Activated naive CD4-positive, alpha-beta T cell (primary cell): ENCODE measurements at places on chromosomes 3 and 15.

- no peak for DNase-seq
These were observed 189.6 kb downstream of the XXYLT1 start for GRCh38 chr3:195081242-195081963.

GRCh38 chr15:69004011-69004410 lies 10.5 kb upstream of the NOX5 start:
- DNase-seq = no peak

DNA sequence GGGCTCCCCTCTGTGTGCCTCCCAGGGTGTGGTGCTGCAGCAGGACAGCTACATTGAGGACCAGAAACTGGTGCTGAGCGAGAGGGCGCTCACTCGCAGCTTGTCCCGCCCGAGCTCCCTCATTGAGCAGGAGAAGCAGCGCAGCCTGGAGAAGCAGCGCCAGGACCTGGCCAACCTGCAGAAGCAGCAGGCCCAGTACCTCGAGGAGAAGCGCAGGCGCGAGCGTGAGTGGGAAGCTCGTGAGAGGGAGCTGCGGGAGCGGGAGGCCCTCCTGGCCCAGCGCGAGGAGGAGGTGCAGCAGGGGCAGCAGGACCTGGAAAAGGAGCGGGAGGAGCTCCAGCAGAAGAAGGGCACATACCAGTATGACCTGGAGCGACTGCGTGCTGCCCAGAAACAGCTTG lies 53.7 kb downstream of the KLHL25 start:
- no peak for DNase-seq

GRCh38 chr3:128556384-128556783 lies 63.4 kb upstream of the GATA2 start:
- no peak for DNase-seq

GRCh38 chr15:49155834-49156627 lies 632 bp upstream of the COPS2 start:
- DNase-seq = no peak

GRCh38 chr3:169508426-169508825 lies 155.1 kb downstream of the MECOM start:
- DNase-seq = no peak

- DNase-seq = no peak
These were observed 262.1 kb upstream of the TGFBR2 start for GRCh38 chr3:30344288-30344687.

DNA sequence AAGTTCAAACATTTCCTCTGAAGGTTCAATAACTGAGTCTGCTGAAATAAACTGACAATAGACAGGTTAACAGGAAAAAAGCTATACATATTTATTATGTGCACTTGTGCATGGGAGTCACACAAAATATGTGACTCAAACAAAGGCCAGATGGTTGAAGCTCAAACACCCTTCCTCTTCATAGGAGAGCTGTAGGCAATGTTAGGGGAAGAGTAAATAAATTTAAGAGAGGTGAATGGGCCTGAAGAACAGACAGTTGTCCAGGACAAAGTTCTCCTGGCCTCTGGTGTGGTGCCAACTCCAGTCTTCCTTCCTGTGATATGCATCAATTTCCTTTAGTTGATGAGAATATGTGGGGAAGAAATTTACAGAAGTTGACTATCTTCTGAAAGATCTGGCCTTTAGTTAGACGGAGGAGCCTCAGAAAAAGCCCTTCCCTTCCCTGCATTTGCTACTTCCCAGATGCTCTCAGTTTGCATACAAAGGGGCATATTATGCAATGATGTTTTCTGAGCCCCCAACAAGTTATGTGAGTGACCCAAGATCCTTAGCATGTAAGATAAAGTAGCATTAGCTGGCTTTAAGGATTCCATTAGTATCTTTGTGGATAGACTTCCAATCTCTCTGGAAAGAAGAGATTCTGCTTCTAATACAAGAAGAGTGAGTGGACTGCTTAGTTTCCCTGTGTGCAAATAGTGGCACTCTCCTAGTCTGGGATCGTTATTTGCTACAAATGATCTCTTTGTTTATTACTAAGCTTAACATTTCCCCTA lies 96.4 kb upstream of the IGSF10 start:
- no peak for DNase-seq

GRCh38 chr3:38834110-38834509 lies 18.1 kb upstream of the SCN10A start:
- no peak for DNase-seq

GRCh38 chr15:65056106-65056505 lies 10.9 kb downstream of the SLC51B start:
- no peak for DNase-seq

DNA sequence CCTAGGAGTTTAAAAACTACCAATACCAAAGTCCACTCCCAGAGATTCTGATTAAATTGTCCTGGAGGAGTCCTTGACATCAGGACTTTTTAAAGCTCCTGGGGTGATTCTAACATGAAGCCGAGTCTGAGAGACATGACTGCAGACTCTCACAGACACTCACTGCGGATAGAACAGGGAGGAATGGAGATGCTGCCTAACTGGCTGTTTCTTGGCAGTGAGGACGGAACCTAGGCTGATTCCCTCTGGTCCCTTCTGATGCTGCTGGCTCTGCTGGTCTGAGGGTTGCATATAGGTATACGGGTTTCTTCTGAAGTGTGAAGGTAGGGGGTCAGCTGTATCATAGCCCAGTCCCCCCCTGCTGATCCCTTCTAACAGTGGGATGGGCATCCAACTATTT lies 1.3 kb upstream of the HRG start:
- DNase-seq = no peak

DNA sequence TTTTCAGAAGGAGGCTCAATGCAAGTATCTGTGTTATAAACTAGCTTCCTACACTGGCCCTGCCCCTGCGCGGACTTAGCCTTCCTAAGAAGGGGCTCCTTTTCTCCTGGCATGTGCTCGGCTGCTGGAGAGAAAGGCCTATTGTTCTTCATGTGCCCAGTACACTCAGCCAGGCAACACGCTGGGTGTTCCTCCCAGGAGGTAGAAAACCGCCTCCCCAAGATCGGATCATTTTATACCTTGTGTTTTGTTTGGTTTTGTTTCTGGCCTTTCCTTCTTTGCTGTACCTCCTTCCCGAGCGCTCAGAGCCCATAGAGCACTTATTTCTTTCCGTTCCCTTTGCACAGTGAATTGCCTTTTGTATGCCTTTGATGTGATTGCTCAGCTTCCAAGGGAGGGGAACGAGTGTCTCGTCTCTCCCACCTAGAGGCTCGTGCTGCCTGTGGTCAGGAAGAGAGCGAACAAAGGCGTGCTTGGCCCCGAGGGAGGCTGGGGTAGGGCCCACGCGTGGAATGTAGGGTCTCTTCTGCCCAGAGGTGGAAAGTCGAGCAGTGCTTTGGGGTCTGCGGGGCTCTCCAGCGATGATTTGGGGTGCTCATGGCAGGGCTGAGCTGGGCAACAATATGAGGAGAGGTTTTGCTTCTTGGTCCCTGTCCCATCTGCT lies 30.0 kb downstream of the CCNL1 start:
- no peak for DNase-seq

DNA sequence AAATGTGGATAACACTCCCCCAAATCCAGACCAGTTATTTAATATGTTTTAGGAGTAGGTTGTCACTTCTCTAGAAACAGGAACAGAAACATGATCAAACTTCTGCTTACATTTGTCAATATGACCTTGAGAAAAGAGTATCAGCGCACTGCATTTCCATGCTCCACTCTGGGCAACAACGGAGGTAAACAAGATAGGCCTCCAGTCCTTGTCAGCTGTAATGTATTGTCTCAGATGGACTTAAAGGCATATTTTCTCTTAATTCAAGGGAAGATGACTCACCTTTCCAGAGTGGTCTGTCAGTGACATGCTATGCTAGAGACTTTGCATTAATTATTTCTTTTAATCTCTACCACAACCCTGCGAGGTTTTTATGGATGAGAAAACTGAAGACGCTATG lies 51.6 kb upstream of the TCF12 start:
- DNase-seq = no peak

GRCh38 chr3:184234224-184234623 lies 4.8 kb downstream of the VWA5B2 start:
- no peak for DNase-seq

- DNase-seq = no peak
These were observed 6.9 kb downstream of the NCEH1 start for GRCh38 chr3:172704001-172704400.

GRCh38 chr15:63601026-63601703 lies 4.0 kb downstream of the FBXL22 start:
- peak; percentile 29 for DNase-seq

GRCh38 chr3:11155341-11156025 lies 1.2 kb downstream of the HRH1 start:
- no peak for DNase-seq

- DNase-seq = no peak
These were observed 9.2 kb upstream of the ATP8B4 start for GRCh38 chr15:50128266-50128665.

GRCh38 chr3:72997421-72997961 lies 880 bp downstream of the PPP4R2 start:
- DNase-seq = no peak

GRCh38 chr3:155252021-155252420 lies 41.5 kb downstream of the STRIT1 start:
- DNase-seq = no peak

DNA sequence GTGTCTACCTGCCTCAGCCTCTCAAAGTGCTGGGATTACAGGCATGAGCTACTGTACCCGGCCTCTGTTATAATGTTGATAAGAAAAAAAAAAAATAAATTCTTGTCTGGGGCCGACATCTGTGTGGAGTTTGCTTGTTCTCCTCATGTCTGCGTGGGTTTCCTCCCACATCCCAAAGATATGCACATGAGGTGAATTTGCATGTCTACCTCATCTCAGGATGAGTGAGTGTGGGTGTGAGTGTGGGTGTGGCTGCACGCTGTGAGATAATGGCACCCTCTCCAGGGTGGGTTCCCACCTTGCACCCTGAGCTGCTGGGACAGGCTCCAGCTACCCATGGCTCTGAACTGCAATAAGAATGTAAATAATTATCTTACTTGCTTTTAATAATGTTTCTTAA lies 25.9 kb upstream of the UACA start:
- no peak for DNase-seq

- DNase-seq = no peak
These were observed 160.9 kb upstream of the STAC start for GRCh38 chr3:36219398-36219797.

- no peak for DNase-seq
These were observed 91.1 kb downstream of the MEIS2 start for GRCh38 chr15:37009288-37009687.

DNA sequence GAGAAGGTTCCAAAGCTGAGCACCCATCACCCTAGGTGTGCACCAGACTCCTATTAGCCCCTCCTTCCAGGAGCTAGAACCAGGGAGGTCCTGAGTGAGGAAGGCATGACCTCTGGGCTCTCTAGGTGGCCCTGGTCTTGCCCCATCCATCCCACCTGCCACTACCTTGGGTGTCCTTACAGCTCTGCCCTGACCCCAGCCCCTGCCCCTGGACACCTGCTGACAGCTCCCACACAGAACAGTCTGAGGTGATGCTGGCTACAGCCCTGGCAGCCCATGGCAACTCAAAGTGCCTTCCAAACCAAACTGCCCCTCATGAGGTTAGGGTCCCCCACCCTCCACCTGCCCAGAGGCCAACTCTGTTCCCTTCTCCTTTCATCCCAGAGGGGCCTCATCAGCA lies 37.2 kb downstream of the GOLGA6A start:
- DNase-seq = no peak

DNA sequence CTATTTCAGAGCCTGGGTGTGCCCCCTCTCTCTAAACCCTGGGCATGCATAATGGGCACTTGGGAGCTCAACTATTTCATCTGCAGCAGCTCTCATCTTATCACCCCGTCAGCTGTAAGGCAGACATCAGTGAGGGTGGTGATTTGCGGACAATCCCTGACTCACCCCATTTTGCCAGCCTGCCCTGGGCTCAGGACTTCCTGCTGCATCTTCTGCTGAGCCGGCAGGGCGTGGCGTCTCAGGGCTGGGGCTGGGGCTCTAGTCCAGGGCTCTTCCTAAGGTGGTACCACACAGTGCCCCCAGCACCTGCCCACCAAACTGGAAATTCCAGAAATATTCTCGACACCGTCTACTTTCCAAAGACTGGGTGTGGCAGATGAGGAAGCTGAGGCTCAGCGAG lies 925 bp upstream of the PSTPIP1 start:
- DNase-seq = no peak

DNA sequence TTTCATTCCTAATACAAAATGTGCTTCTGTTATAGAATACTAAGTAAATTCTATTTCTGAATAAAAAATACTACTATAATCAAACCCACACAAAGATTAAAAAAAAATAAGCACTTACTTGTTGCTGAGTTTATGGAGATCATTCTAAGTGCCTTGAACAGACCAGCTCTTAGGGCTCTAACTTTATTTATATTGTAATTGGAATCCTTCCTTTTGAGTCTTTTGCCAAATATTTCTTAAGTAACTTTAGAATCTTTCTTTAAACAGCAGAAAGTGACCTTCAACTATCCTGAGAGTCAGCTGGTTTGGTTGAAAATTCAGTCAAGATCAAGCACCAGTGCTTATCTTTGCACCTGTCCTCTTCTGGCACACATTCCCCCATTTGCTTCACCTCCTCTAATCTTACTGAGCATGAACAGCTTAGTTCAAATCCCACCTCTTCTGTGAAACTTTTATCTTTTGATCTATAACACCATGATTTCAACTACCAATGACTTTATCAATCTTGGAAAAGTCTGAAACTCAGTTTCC lies 149.3 kb downstream of the VPS13C start:
- no peak for DNase-seq

DNA sequence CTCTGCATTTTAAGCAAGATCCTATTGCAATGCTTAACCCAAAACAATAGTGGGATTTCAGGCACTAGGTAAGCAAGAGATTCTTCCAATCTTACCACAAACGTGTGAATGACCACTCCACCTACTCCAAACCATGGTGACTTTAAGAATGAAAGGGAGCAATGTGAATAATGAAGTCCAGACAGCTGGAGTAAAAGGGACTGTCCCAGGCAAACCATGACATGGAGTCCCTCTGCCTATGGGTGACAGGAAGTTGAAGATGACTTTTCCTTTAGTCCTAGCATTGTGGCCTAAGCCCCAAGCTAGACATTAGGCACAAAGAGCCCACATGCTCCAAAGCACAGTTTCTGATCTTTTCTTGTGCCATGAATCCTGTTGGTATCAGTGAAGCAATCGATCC lies 179.0 kb downstream of the SHQ1 start:
- DNase-seq = no peak

DNA sequence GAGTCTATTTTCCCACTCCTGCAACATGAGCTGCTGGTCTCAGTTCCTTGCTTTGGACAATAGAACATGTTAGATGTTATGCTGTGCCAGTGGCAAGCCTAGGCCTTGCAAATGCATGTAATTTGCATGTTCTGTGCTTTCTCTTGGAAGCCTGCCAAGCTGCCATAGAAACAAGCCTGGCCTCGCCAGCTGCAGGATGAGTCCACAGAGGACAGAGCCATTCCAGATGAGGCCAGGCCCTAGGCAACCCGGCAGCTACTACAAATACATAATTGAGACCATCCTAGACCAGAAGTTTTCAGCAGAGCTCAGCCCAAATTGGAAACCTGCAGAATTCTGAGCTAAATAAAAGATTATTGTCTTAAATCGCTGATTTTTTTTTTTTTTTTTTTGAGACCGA lies 39.6 kb downstream of the TRIM69 start:
- no peak for DNase-seq

- no peak for DNase-seq
These were observed 939.4 kb downstream of the MCTP2 start for GRCh38 chr15:95170561-95171380.
